ENCODE measurements at places on chromosomes 5 and 9. TPM values are rescaled to one million over a fixed set of nuclear protein-coding genes. Genes with fewer than 3 reads are reported as not detected.

AGPAT2 gene
- 47.8 TPM for total RNA-seq

IRX4 gene
- total RNA-seq, result 1.6 TPM

- peak; percentile 95 for DNase-seq
Measured at GRCh38 chr5:16936150-16936988, at the start of gene MYO10. Gene MYO10, minus strand, starts transcription at chr5:16936288. Its CDS starts 480 bp downstream, at chr5:16935808.

- peak; percentile 64 for DNase-seq
Measured at GRCh38 chr9:109258481-109259302, 62.2 kb downstream of the EPB41L4B start.

LHFPL2 gene
- 17.9 TPM for total RNA-seq

DNA sequence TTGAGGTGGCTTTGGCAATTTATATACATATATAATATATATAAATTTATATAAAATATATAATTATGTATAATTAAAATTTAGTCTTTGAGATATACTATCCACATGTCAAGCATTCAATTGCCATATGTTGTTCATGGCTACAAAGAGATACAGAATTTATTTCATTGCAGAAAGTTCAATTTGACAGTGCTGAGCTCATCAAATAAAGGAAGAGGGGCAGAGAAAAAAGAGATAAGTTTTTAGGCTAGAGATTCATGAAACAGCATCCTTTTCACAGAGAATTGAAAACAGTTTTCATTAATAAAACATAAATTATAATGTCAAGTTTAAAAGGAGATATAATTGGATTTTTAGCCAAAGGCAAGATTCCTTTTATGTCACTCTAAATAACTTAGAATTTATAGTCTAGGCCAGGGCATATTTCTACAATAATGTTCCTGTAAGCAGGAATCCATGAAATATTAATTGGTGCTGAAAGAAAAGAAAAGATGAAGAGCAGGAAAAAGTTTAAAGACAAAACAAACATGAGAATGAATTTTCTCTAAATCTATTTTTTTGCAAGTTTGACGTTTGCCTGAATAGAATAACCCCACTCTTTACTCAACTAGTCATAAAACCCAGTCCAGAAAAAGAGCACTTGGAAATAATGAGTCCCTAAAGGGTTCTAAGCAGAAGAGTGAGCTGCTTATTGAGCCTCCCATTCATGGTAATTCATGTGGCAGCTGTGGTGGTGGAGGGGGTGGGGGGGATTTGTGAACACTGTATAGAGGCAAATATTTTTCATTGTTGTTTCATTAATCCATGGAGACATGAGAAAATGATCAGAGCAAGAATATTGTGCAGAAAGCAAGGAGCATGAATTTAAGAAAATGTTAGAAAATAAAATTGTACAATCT, 1279.5 kb downstream of the CDH12 start:
- DNase-seq, result no peak

- no peak for DNase-seq
Measured at GRCh38 chr5:173762930-173763329, 125.2 kb upstream of the CPEB4 start.

GRCh38 chr5:51452562-51452961, 69.3 kb downstream of the ISL1 start:
- DNase-seq, result no peak

SAXO1 gene
- total RNA-seq, result 0.48 TPM

GRCh38 chr9:35906923-35907699, 1.1 kb downstream of the HRCT1 start:
- no peak for DNase-seq

Data from type B pancreatic cell (in vitro differentiated cells).